ENCODE measurements at places on chromosomes 2 and 18.

- DNase-seq, result no peak
Measured at GRCh38 chr2:129069875-129070594, 751.4 kb upstream of the HS6ST1 start.

DNA sequence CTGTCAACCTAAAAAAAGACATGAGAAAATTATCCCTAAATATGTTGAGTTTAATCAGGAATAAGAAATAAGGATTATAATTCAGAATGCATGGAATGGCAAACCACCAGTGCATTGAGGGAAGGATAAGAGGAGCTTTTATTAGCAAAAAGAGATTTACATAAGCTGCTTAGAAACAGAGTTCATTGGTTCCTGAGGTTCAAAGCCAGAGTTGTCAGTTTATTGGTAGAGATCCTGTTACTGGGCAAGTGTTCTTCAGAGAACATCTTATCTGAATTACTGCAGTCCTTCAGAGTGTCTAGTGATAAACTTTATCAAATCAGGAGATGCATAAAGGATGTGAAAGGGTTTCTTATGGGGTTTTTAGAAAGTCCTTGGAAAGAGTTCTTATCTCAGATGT lies 76.0 kb upstream of the MEX3C start:
- DNase-seq, result no peak

- no peak for DNase-seq
Measured at GRCh38 chr2:159897081-159897480, 99.1 kb upstream of the CD302 start.

- no peak for DNase-seq
Measured at GRCh38 chr2:43685357-43685756, 9.1 kb upstream of the C1GALT1C1L start.

DNA sequence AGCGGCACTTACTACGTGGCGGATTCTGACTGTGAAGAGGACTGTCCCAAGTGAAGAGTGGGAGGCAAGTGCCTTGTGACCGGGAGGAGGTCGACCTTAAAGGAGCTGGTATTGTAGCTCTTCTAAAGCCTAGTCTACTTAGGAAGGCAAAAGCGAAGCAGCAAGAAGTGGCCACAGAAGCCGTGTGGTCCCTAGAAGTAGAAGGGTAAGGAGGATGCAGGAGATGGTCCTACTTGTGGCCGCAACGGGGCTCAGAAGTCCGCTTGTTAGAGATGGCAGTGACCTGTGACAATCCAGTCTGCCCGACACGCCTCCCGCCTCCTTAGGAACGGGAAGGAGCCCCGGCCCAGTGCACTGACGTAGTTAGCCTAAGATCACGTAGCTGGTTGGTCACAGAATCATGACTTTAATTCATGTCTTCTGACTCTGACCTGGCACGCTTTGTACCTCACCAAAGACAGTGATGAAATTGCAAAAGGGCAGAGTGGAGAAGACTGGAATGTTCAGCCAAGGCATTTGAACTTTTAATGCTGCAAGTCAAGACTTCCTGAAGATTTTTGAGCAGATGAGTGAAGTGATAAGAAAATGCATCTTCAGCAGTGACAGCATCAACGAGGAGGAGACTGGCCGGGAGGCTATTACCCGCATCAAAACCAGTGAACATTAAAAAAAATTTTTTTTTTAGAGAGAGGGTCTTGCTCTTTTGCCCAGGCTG lies 749 bp upstream of the EIF2AK3 start:
- peak; percentile 47 for DNase-seq

GRCh38 chr2:7161501-7161900 lies 244.3 kb downstream of the RNF144A start:
- no peak for DNase-seq

- no peak for DNase-seq
Measured at GRCh38 chr2:59034837-59035236, 793.7 kb upstream of the FANCL start.
